Kidney (tissue), 22 donors: ENCODE measurements at places on chromosomes 6 and 20. TPM values are rescaled to one million over a fixed set of nuclear protein-coding genes. Genes with fewer than 3 reads are reported as not detected.

Gene FABP7
- not detected for total RNA-seq

Gene SLC2A10
- total RNA-seq, result 7.1 TPM

DNA sequence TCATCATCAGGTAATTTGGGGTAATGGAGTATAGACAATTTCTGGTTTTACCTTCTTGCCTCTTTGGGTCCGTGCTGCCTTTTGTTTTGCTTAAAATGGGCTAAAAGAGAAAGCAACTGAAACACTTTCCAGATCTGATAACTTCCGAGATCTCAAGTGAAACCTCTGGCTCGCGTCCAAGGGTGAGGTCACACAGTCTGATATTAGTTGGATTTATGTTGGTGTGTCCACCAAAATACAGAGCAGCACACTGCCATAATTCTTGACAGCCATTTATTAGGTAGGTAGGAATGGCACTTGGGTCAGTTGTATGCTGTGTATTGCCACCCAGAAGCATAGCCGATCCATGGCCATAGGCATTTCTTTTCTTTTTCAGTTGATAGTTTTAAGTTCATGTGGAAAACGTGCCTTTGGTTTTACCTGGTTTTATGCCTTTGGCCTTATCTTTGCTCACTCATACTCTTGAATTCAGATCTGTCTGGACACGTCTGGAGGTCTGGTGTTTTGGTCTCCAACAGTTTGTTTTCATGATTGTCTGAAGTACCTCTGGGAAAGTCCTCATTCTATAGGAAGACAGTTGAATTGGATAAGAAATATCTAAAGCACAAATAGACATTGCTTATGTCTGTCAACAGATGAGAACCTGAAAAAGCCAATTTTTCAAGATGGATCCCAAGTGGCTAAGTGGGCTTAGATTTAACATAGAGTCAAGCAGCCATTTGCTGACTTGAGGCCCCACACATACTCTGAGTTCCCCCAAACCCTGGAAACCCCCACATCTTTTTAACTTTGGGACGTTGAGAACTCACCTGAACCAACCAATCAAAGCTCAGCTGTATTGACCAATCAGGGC is 320.8 kb downstream of the SOX4 start:
- no peaks in the 10 kb centered on the region for H3K36me3 ChIP-seq
- H3K27me3 ChIP-seq, result no peaks in the 10 kb centered on the region
- H3K4me1 ChIP-seq, result peaks cover 6% of the 10 kb centered on the region
- peak; percentile 51 for DNase-seq

Gene CCN2
- total RNA-seq, result 64.1 TPM

Gene SLC22A16
- total RNA-seq, result 0.79 TPM

DNA sequence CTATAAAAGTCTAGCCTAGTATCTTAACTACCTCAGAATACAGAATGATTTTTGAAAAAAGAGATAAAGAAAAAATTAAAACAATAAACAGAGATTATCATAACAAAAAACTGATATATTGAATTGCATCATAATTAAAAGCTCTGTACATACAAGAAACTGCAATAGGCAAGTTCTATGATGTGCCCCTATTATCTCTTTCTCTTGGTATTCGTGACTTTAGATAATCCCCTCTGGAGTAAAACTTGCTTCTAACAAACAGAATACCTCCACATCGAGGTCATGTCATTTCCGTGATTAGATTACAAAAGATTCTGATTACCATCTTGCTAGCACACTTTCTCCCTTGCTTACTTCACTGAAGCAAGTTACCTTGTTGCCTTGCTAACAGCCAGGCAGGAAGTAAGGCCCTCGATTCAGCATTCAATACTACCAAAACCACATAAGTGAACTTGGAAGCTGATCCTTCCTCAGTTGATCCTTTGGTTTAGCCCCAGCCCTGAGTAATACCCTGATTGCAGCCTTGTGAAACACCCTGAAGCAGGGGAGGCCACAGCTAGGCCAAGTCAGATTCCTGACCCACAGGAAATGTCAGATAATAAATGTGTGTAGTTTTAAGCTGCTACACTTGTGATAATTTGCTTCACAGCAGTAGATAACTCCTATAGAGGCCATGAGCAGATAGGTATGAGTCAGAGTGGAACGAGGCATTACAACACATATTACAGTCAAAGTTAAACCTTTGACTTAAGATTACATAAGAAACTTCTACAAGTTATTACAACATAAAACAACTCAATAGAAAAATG is 53.7 kb upstream of the TMX4 start:
- H3K36me3 ChIP-seq, result no peaks in the 10 kb centered on the region
- no peaks in the 10 kb centered on the region for H3K4me1 ChIP-seq
- H3K4me3 ChIP-seq, result no peak overlapping the region
- no peak for DNase-seq
- H3K27ac ChIP-seq, result no peak overlapping the region

DNA sequence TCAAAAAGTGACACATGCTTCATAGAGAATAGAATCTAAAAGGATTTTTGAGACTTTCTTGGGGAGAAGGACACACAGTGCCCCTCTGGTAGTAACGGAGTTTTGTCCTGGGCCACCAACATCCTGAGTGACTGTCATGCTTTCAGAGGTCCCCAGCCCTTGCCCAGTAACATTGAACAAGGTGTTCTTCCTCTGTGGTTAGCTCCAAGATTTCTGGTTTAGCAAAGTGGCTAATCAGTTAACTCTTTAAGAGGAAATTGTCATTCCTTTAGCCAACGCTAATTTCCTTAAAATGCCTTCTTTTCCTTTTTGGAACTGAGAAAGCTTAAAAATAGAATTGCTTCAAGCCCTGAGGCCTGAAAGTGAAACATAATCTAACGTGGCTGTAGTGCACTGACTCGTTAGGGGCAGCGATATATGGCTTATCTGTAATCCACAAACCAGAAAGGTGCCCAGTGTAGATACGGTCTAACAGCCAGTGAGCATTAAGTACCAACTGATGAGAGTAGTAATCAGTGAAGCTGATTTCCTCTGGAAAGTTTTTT is 7.8 kb downstream of the E2F3 start:
- H3K27me3 ChIP-seq, result no peaks in the 10 kb centered on the region
- no peak for DNase-seq
- H3K27ac ChIP-seq, result no peak overlapping the region
- H3K36me3 ChIP-seq, result no peaks in the 10 kb centered on the region
- no peaks in the 10 kb centered on the region for H3K4me1 ChIP-seq
